ENCODE measurements at places on chromosomes 6 and 20.

- DNase-seq: no peak
These were observed 39.3 kb upstream of the DSN1 start for GRCh38 chr20:36812594-36813463.

- no peak for DNase-seq
These were observed 29.5 kb downstream of the ROS1 start for GRCh38 chr6:117396228-117396627.

DNA sequence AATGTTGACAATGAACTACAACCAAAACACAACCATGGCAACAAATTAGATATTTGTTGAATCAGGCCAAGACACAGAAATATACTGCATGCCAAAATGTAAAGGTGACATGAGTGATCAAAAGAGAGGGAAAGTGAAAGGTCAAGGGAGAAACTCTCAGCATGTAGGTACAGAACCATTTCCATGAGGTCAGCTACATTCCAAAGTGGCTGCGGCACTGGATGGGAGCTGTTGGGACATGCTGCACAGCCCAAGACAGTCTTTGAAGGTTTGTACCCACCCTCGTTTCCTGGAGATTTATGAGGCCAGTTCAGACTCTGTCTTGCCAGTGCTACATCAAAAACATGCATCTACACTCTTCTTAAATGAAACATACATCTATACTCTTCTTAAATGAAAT lies 579.9 kb downstream of the BMP2 start:
- no peak for DNase-seq

DNA sequence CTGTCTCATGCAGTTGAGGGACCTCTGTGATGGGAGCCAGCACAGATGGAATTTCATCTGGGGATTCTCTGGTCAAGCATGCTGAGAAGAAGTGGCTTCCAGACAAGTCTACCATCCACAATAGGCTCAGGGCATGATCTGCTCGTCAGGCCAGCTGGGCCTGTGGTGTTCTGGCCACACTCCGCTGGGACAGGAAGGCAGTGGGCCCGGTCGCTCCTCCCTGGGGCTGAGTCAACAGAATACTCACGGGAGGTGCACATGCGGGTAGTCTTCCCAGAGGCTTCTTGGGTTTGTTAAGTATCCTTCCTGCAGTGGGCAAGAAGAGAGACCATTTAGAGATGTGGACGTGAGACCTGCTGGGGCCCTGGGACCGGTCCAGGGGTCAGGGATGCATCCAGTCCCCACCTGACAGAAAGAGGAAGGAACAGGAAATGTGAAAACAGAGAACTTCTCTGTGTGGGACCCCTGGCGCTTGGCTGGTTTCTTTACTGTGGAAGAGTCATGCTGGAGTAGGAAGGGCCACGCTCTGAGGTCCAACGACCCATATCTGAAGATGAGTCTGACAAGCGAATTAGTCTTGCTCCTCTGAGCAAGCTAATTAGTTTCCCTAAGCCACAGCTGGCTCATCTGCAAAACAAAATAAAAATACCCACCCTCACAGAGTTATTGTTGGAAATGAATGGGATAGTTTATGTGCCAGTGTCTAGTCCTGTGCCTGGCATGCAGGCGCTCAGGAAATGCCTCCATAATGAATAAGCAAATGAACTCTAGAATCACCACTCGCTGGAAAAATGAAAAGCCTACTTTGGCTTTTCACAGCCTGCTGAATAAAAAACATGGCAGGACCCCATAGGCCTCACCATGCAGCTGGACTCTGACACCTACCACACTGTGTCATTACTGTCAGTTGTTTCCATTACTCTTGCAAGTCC lies 67.3 kb downstream of the TRAM2 start:
- peak; percentile 76 for DNase-seq

DNA sequence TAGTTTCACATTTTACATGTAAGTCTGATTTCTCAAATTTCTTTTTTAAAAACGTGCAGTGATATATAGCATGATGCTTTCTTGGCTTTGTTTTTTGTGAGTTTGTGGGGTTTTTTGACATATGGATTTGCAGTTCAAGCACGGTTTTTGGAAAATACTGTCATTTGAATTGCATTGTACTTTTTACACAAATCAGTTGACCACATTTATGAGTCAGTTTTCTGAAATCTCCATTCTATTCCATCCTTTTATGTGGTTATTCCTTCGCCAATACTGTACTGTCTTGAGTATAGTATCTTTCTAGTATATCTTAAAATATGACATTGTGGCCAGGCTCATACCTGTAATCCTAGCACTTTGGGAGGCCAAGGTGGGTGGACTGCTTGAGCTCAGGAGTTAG lies 890.0 kb upstream of the CITED2 start:
- DNase-seq: no peak

- DNase-seq: no peak
These were observed 22.7 kb upstream of the MOCS1 start for GRCh38 chr6:39956936-39957335.

GRCh38 chr20:31522731-31523130 lies 8.5 kb downstream of the HM13 start:
- no peak for DNase-seq

GRCh38 chr20:24909861-24910260 lies 39.2 kb upstream of the CST7 start:
- no peak for DNase-seq

DNA sequence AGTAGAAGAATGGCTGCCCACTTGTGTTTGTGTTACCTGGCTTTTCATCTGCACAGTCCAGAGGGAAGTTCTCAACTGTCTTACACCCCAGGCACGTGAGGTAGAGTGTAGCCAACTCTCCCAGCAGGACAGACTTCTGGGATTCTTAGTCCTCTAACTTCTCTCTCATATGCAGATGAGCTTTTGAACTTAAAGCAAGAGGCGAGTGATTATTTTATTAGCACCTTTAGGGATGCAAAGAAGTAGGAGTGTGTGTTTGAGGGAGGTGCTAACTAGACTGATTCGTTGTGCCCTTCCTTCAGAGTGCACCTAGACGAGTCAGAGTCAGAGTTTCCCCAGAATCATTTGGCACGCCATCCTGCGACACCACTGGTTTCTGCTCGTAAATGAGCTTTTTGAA lies 10.8 kb downstream of the CDYL start:
- no peak for DNase-seq

DNA sequence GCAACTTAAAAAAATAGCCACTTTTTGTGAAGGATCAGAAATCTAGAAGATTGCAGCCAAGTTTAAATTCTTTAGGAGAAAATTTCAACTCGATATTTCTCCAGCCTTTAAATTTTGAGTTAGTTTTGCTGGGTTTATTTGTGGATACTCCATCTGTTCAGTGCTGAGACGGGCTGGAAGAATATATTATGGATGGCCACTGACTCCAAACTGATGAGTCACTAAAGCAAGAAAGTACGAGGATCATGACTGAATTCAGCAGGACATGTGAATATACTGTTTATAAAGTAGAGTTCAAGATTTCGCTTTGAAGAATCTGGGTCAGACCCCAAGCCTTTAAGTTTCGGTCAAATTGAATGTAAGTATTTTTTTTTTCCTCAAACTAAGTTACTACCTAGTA lies 199.5 kb downstream of the ADGRB3 start:
- no peak for DNase-seq

DNA sequence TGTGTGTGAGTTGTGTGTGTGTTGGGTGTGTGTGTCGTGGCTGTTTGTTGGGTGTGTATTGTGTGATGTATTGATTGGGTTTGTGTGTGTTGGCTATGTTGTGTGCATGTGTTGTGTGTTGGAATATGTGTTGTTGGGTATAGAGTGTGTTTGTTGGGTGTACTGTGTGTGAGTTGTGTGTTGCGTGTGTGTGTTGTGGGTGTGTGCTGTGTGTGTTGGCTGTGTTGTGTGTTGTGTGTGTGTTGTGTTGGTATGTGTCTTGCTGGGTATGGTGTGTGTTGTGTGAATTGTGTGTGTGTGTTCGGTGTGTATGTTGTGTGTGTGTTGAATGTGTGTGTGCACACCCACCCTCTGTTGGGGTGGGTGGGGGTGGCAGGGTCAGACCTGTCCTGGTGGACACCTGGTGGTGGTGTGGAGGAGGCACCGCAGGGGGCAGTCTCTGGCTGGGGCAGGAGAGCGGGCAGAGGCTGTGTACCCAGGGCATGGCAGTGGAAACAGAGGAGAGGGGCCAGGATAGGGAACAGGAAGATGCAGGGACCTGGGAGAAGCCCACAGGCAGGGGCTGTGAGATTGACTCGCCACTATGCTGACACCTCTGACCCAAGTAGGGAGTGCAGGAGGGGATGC lies 25.5 kb upstream of the PXDC1 start:
- DNase-seq: no peak

DNA sequence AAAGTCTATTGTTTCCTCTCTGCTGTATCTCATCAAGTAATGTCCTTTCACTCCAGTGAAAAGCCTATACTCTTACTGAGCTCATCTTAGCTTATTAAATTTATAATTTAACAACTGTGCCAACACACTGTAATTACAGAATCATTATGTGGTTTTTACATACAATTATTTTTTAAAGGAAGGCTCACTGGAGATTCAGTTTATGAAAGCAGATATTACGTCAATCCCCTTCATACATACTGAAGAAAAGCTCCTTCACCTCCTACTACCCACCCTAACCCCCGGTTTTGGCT lies 28.1 kb downstream of the ARHGAP18 start:
- DNase-seq: no peak

DNA sequence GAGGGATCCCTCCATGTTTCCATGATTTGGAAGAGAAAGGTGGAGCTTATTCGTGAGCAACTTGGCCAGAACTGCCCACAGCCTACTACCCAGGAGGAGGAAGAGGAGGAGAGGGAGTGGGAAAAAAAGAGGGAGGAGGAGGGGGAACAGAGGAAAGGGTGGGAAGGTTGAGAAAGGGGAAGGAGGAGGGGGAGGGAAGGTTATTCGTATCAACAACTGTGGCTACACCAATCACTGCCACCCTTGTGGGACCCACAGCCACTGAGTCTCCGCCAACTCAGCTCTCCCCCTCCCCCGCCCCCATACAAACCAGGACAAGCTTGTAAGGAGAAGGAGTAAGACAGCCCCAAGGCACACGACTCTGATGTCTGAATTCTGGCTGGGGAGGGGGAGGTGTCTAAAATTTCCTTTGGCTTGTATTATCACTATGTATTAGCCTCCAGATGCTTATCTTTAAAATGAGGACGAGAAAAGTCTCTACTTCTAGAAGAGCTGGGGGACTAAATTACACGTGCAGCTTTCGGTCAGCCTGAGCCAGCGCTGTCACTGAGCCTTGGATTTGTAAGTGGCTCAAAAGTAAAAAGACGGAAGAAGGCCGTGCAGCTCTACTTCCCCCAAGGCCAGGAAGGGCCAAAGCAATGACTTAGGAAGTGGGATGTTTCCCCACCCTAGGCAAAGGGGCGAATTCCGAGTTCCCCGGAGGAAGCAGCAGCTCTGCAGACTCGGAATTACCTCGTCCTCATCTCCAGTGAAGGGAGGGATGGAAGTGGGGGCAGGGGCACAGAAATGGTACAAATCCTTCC lies 1.0 kb downstream of the FKBP1A start:
- no peak for DNase-seq

- DNase-seq: no peak
These were observed 11.2 kb upstream of the SFT2D1 start for GRCh38 chr6:166353507-166353906.

- peak; percentile 67 for DNase-seq
These were observed 42.4 kb downstream of the PLAGL1 start for GRCh38 chr6:143965503-143966171.
